ENCODE measurements at places on chromosomes 5 and 9. TPM values are rescaled to one million over a fixed set of nuclear protein-coding genes. Genes with fewer than 3 reads are reported as not detected.

The CSF1R gene
- total RNA-seq: 25.8 TPM

The PLCXD3 gene
- total RNA-seq: 0.34 TPM

The SLC36A2 gene
- total RNA-seq: 1.5 TPM

The SSBP2 gene
- 45.3 TPM for total RNA-seq

The CDO1 gene
- total RNA-seq: 10.4 TPM

The TNFSF15 gene
- total RNA-seq: 0.08 TPM

The GPR107 gene
- total RNA-seq: 34.5 TPM

All from lower leg skin (tissue), 4 donors.